ENCODE measurements at places on chromosomes 6 and 20.

- DNase-seq: no peak
These were observed 15.9 kb upstream of the GDAP1L1 start for GRCh38 chr20:44231193-44231592.

- no peak for DNase-seq
These were observed 175.3 kb upstream of the CST7 start for GRCh38 chr20:24773751-24774201.

- DNase-seq: no peak
These were observed 93.3 kb upstream of the SIRPA start for GRCh38 chr20:1801929-1802306.

DNA sequence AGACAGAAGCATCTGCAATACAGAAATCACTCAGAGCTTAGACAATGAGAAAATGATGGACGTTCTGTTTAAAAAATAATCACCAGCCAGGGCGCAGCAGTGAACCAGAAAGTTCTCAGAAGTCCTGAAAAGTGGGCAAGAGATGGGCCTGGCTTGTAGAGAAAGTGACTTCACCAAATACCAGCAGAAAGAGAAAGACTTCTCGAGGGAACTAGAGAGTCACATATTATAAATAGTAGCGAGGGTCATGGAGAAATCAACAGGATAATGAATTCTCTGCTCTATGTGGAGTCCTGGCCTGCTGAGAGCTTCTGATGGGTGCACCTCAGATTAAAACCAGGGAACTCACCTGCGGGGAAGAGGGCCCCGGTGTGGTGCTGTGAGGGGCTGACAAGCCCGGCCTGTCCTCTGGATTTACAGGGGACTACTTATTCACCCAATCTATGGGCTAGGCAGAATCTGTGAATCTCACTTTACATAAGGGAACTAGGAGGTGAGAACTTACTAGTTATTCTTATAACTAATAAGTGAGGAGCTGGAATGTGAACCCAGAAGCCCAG, 5.6 kb upstream of the RAMACL start:
- no peak for DNase-seq

DNA sequence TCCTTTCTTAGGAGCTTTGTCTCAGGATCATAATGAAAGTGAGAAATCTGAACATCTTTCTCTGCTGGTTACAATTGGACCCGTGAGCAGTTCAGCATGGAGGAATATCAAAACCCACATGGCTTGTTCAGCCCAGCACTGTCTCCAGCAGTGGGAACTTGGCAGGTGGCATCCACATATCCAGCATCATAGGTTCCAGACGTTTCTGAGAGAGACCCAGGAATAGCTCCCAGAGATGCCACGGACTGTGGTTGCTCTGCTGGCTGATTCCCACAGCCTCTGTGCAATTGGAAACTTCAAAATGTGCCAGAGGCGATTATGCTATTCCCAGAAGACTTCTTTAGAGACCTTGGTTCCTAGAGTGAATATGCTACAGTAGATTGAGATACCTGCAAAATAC, 76.4 kb downstream of the PHACTR2 start:
- DNase-seq: no peak

- peak; percentile 34 for DNase-seq
These were observed 222.0 kb upstream of the PDE10A start for GRCh38 chr6:165884813-165885765.

DNA sequence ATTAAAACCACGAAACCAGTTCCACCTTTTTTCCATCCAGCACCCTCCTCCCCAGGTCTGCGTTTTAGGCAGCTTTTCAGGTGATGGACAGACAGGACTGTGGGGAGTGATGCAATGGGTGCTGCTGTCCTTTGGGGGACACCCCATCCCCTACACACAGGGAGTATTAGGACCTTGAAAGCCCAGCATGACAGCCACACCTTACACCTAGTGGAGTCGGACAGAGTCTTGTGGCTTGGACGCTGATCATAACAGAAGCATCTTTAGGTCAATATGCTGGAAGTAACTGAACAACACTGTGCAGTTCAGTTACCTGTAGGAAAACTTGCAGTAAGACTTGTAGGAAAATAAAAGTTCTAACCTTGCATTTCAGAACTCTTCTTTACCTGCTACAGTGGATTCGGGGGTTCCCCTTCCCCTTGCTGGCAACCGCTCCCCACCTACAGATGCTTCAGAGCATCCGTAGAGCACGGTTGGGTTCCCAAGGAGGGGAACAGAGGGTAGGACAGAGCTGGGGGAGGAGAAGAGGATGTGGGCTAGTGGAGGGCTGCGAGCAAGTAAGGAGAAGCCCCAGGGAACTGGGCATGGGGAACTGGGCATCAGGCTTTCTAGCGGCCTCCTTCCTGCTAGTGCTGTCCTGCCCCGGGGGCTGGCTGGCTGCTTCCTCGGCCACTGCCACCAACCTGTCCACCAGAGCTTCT, 31.7 kb downstream of the PLEKHG1 start:
- DNase-seq: no peak

GRCh38 chr20:472889-473292, 10.6 kb upstream of the TBC1D20 start:
- no peak for DNase-seq

- no peak for DNase-seq
These were observed 29.5 kb downstream of the NOL4L start for GRCh38 chr20:32555584-32555983.

- DNase-seq: no peak
These were observed 426.8 kb upstream of the ARID1B start for GRCh38 chr6:156350337-156350736.

- DNase-seq: no peak
These were observed 6.1 kb upstream of the RPL7L1 start for GRCh38 chr6:42873313-42873712.

GRCh38 chr20:5148581-5148980, 21.8 kb downstream of the CDS2 start:
- no peak for DNase-seq

DNA sequence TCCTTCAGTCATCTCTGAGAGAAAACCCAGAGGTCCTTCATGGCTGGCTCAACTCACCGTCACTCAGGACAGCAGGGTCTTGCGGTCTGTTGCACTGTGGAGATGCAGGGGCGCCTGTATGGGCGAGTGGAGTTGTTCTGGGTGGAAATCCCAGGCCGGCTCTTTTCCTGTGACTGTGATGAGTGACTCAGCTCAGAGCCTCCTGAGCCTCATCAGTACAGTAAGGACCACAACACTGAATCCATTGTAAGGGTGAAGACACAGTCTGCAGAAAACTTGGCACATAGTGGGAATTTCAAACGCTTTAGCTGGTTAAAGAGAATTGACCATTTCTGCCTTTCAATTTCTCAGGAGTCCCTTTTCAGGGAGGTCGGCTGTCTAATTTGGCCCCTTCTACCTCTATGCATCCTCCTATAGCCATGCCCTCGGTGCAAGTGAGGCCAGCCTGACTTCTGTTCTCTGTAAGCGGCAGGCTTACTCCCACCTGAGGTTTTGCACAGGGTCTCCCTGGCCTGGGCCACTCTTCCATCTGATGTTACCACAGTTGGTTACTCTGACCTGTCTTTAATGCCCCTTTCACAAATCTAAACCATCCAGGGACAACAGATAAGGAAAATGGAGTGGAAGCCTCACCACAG, 35.5 kb upstream of the TBXT start:
- DNase-seq: no peak

GRCh38 chr6:121791396-121792315, 356.2 kb downstream of the GJA1 start:
- DNase-seq: no peak

DNA sequence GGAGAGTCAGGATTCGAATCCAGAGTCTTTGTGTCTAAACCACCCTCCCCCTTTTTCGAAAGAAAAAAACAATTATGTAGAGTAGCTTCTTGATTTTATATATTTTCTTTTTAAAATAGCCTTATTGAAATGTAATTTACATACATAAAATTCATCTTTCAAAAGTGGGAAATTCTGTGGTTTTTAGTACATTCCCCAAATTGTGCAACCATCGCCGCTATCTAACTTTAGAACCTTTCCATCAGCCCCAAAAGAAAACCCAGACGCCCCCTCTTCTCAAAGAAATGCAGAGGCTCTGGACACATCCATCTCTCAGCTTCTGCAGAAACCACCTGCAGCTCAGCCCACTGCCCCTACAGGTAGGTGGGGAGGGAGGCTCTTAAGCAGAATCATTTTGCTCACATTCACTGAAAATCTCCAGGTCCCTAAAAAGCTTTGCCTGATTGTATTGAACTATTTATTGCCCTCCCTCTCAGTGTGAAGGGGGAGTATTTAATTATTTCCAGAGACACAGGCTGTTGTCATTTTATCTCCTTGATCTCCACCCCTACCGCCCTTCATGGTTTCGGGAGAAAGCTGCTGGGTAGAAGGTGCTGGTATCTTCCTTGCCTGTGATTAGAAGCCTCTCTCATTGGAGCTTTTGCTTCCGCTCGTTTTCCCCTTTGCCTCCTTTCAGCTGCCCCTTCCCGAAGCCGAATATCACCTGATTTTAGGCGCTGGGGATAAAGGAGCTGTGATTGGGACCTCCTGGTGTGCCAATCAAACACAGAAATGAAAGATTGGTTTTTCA, 68.7 kb upstream of the KCNG1 start:
- no peak for DNase-seq

- DNase-seq: no peak
These were observed 1.6 kb downstream of the MRGBP start for GRCh38 chr20:62797671-62798532.

DNA sequence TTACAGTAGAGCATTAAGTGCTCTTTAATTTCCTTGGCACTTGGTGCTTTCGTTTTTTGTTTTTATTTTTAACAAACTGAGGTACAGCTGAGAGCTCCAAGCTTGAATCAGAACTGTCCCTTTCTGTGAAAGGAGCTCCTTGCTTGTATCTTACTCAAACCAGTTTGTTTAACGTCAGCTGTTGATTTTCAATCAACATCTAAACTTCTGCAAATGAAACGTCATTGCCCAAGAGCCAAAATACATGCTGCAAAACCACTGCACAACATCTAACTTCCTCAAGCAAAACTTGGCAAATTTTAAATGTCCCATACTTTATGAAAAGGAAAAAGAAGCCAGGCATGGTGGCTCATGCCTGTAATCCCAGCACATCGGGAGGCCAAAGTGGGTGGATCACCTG, 15.2 kb downstream of the VNN2 start:
- DNase-seq: no peak

- DNase-seq: no peak
These were observed 38.3 kb downstream of the ATG5 start for GRCh38 chr6:106287215-106287614.

- no peak for DNase-seq
These were observed 45.9 kb downstream of the INSM1 start for GRCh38 chr20:20413810-20414281.

GRCh38 chr6:16399158-16399557, 160.8 kb downstream of the GMPR start:
- no peak for DNase-seq

DNA sequence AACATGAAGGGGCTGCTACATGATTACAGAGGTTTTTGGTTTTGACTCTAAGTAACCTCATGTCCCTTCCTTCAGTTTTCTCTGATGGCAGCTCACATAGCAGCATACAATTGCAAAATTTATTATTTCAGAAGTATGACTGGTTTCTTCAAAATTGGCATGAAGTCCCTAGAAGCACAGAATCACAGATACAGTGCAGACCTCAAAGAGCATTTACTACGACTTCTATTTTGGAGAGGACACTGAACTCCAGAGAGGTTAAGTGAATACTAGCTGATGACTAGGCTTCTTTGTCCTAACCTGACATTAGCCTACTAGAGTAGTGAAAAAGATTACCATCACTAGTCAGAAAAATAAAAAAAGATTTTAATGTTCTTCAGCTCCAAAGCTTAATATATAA, 664.3 kb downstream of the RFPL4B start:
- DNase-seq: no peak

- no peak for DNase-seq
These were observed 397.5 kb downstream of the HDGFL1 start for GRCh38 chr6:22966691-22967422.

- DNase-seq: no peak
These were observed 34.3 kb upstream of the MCUR1 start for GRCh38 chr6:13848522-13849150.

DNA sequence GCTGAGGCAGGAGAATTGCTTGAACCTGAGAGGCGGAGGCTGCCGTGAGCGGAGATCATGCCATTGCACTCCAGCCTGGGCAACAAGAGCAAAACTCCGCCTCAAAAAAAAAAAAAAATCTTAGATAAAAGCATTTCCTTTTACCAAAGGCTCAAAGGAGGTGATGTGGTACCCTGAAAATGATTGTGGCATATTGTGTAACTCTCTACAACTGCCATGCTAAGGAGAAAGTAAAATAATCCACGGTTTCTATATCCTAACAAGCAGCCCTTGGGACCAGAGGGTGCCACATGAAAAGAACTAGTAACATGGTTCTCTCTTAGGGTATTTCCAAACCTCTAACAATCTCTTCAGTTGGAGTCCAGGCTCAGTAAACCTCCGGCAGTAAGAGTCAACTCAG, 38.8 kb upstream of the SLA2 start:
- no peak for DNase-seq

GRCh38 chr20:59949911-59950310, 8.3 kb upstream of the CDH26 start:
- no peak for DNase-seq

DNA sequence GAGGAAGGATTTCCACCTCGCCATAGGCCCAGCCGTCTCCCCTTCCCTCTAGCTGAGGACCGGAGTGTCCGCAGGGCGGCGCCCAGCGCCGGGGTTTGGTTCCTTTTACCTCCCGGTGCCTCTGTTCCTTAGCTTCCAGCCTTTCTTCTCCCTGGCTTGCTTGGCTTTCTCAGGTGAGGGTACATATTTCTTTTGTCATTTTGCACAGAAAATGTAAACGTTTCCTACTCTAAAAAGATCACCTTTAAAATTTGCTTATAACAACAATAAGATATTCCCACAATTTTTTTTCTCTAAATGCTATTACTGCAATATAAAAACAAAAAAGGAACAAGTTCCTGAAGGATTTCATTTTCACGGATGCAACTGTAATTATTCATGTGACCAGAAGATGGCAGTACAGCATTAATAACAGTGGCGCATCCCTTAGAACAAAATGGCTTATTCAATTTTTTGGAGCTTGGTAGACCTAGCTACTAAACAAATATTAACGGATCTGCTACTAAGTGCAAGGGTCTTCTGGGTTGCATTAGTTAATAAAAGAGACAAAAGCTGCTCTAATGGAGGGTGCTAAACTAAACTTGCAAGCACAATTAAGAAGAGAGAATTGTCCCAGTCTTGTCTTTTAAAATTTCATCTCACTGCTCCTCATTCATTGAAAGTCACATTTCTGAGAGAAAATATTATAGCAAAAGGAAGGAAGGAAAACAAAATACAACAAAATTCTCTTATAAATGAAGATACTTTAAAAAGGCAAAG, 172.9 kb downstream of the ADGRG6 start:
- DNase-seq: no peak

DNA sequence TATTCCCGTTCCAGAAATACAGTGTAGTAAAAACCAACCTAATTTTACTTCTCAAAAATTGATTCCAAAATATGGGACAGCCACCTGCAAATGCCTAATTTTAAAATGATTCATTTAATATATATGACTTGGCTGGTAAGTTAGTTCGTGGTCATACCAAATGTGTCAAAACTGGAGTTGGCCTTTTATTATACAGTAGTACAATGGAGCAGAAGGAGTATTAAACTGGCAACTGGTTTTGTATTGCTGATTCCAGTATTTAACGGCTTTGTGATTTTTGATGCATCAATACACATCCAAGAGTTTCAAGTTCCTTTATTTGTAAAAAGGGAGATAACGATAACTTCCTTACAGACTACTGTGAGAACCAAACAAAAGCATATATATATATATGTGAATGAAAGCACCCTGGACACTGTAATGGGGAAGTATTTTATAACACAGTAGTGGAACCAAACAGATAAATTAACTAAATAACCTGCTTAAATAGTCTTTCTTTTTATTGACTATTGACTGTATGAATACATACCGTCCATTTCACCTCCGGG, 24.8 kb downstream of the SAMHD1 start:
- DNase-seq: no peak

GRCh38 chr6:2477666-2478065, 232.3 kb upstream of the GMDS start:
- no peak for DNase-seq

All from stimulated activated CD8-positive, alpha-beta memory T cell treated with anti-CD3 and anti-CD28 coated beads, Interleukin-4, amount 100 ng/mL, for 1 hour (primary cell).